Stimulated activated CD4-positive, alpha-beta T cell treated with anti-CD3 and anti-CD28 coated beads, Interleukin-4, amount 100 ng/mL, for 4 hours (primary cell): ENCODE measurements at places on chromosomes 12 and 14.

GRCh38 chr12:31702047-31702446, 26.8 kb downstream of the AMN1 start:
- no peak for DNase-seq

DNA sequence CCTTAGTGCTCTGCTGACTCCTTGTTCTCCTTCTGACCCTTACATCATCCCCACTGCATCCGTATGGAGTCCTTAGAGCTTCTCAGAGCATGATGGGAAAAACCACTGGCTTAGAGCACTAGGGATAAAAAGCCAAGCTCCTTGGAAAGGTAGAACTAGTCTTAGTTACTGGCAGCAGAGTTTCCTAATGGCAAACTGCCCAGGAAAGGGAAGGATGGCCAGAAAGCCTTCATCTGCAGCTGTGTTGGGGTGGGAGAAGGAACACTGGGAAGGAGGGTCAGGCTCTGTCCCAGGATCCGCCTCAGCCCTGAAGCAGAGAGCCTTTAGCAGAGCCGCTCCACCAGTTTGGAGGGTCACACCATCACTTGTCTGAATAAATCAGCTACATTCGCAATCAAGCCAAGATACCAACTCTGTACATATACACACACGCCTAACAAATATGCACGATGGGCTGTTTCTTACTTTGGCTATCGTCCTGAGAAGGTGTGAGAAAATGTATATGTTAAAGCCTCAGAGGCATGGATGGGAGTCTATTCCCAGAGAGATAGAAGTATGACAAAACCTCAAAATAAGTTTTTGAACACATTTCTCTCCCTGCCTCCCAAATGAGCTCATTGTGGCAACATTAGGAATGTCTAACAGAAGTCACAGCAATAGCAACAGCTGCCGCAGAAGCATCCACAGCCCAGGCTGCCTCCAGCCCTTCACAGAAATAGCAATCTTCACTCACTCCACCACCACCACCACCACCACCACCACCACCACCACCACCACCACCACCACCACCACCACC, 18.6 kb upstream of the GALNT8 start:
- DNase-seq, result no peak

- DNase-seq, result no peak
These were observed 9.8 kb upstream of the FERMT2 start for GRCh38 chr14:52960627-52961026.

- no peak for DNase-seq
These were observed 11.2 kb downstream of the RHOF start for GRCh38 chr12:121781998-121782979.

DNA sequence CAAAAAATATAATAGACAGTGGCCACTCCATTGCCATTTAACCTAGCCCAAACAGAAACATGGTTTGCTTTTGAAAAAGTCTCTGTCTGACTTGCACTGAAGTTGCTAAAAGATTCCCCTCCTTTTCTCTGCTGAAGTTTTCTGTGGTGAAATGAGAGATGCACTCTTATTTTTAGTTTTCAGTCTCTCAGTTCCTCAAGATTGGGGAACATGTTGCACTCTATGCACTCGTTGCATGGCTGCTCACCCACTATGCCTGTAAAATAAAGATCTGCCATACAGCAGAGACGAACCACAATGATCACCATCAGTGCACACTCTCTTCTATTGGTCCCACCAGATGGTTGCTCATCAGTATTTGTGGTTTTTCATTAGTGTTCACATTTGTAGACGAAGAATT, 13.1 kb upstream of the DAAM1 start:
- no peak for DNase-seq

DNA sequence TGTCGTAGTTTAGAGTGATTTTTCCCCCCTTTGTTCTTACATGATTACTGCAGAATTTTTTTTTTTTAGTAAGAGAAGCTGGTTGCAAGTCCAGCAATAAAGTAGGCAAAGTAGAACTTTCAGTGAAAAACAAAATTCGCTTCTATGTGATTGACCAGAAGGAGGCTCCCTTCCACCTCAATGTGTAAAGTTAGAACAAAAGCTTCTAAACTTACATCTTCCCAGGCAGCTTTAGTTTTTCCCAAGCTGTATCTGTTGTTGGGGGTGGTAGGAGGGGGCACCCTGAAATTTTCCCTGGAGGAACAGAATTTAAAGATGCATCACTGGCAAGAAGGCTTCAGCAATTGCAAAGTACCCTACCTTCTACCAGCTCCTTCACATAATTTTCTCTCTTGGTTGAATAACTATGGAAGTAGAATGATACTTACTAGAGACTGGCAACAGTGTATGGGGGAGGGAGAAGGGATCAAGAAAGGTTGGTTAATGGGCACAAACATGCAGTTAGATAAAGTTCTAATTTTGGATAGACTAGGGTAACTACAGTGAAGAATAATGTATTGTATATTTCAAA, 87.3 kb upstream of the E2F7 start:
- no peak for DNase-seq

DNA sequence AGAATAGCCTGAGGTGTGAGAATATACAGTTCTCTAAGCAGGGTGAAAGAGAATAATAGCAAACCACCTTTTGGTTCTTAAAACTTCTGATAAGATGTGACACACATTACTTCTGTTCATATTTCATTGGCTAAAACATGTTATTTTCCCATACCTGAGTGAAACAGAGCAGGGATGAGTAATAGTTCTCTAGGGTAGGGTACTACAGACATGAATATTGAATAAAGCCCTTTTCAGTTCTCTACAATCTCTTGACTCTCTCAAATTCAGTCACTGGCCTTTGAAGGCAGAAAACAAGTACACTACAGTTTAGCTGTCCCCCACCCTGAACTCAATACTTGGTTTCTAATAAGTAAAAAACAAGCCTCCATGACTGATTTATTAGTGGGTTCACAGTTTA, 454.1 kb upstream of the MDGA2 start:
- no peak for DNase-seq

- DNase-seq, result no peak
These were observed 7.2 kb downstream of the DMAC2L start for GRCh38 chr14:50319293-50319692.

- no peak for DNase-seq
These were observed 16.0 kb upstream of the EVL start for GRCh38 chr14:100049220-100049619.

- DNase-seq, result no peak
These were observed 2.6 kb downstream of the C12orf43 start for GRCh38 chr12:121013715-121014114.

DNA sequence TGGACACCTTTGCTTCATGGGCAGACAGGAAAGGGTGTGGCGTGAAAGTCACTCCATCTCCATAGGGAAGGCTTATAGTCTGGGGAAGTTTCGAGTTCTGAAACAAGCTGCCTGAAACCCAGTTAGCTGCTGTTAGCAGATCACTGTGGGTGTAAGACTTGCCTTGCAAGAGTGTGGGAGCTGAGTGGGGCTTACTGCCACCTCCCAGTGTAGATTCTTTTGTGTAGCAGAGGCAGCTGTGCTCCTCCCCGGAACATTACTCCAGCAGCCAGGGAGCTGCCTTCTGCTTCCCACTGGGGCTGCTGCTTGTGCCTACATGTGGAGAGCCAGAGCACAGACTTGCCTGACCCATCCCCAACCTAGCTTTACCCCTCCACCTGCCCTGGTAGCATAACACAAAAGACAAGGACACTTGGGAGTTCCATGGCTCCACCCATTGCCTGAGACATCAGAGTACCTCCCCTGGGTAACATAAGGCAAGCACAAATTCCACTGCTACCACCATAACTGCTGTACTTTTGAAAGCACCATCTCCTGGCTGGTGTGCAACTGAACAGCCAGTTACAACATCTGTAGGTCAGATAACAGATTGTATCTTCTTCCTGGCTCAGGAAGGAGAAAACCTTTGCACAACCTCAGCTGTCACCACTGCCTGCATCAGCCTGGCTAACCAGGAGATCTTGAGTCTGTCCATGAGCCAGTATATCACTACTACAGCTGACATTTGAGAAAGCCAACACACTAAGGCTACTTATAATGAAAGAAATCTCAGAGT, 69.5 kb downstream of the ADAMTS20 start:
- no peak for DNase-seq

DNA sequence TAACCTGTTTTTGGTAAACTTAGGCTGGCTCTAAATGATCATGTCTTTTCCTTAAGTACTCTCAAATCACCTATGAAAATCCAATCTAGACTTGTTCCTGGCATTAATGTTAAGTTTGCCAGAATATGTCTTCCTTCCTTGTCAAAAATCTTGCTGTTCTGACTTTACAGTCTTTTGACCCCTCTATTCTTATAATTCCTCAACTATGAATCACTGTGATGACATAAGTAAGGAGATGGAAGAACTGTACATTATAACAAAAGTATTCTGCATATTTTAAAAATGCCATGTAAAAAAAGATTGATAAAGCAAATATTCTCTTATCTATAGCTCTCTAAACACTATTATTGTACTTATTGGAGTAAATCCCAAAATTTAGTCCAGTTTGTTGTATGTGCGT, 51.4 kb upstream of the BAZ1A start:
- DNase-seq, result no peak

DNA sequence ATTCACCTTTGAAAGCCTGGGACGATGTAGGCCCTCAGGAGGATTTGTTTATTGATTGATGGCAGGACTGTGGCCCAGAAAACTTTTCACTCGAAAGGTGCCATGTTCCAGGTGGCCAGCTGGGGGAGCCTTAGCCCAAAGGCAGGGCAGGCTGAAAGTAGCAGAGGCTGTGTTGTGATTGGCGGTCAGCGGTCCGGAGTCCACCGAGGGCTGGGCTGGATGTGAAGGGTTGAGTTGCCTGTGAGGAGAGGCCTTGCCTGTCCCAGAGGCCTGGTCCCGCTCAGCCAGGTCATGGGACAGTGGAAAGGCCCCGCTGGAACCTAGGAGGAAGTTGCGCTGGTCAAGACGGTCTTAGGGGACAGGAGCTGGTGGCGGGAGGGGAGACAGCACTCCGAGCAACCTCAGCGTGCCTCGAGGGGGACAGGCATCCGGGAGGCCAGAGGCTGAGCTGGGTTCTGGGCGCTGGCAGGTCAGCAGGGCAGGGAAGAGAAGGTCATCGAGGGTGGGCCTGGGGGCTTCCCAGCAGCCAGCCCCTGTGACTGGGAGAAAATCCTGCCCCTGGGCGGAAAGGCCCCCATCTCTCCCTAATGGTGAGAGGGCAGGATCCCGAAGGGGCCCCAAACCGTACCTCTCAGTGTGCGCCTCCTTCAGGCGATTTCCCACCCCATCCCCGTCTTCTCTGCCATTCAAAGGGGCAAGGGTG, 26.3 kb downstream of the CMA1 start:
- peak; percentile 42 for DNase-seq

DNA sequence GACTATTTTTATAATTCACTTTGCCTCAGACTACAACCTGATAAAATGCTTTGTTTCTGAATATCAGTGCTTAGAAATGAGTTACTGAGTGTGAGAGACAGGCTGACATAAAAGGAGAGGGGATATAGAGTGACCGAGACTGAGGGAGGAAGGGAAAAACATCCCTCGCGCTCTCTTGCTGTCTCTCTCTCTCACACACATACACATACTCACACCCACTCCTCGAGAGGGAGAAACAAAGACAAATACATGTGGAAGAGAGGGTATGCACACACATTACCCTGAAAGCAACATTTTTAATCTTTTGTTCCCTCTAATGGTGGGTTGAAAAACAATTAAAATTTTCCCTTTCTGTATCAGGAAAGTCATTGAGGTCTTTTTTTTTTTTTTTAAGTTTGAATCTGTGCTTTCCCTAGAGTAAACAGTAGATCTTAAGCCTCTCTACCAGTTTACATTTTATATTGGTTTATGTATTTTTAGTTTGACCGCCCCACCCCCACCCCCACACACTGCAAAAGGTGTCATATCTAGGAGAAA, 45.3 kb downstream of the FRS2 start:
- DNase-seq, result no peak

- DNase-seq, result no peak
These were observed 209.1 kb downstream of the TTC7B start for GRCh38 chr14:90607141-90607540.

DNA sequence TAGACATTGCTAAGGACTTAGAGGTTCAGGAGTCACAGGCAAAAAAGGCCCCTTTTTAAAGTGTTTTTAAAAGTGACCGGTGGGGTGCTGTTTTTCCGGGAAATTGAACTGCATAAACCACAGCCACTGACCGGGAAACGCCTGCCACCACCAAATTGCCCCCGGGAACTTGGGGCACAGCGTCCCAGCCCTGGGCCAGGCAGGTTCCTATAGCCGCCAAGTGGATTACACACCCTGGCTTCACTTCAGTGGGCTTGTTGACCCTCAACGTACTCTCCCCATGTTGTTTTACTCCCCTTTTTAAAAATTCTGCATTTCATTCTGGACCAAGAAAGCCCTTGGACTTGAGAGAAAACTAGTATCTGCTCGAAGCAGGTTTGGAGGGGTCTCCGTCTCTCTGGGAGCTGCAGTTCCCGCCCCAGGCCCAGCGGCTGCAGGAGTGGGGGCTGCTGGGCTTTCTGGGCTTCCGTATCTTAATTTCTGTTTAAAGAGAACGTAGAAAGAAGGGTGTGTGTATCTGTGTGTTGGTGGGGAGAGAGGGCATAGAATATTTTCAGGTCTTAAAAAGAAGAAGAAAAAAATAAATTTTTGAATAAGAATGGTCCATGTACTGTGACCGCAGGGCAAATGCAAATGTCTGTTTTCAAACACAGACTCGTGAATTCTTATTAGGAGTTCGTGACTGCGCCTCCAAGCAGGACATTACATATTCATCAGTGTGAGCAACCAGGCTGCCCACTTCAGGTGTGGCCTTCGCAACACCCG, 82.9 kb downstream of the PAPOLA start:
- no peak for DNase-seq

GRCh38 chr12:53224897-53225634, 6.9 kb downstream of the RARG start:
- DNase-seq, result no peak

- DNase-seq, result no peak
These were observed 168.8 kb downstream of the SLC2A13 start for GRCh38 chr12:39937119-39937518.

- no peak for DNase-seq
These were observed 23.1 kb downstream of the IQSEC3 start for GRCh38 chr12:89653-90052.

DNA sequence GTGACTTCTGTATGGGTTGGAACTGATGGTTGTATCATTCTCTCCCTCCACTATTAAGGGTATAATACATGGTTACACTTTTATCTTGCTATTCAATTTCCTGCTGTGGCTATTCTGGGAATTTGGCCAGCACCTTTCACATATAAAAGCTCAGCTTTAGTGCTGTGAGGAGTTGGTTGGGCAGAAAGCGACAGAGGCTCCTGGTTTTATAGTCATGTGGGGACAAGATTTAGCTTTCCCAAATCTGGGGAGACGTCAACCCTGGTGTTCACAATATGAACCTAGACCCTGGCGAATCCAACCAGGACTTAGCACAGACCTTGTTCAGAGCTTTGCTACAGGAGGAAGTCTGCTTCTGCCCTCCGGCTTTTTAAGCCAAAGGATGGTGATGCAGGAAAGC, 36.5 kb downstream of the FOS start:
- no peak for DNase-seq

GRCh38 chr12:80986224-80986623, 48.5 kb upstream of the LIN7A start:
- no peak for DNase-seq

GRCh38 chr12:73867147-73867546, 670.5 kb upstream of the ATXN7L3B start:
- DNase-seq, result no peak

- DNase-seq, result no peak
These were observed 1373.7 kb downstream of the LRFN5 start for GRCh38 chr14:42980419-42980818.

GRCh38 chr12:122835750-122836026, 431 bp downstream of the HIP1R start:
- peak; percentile 29 for DNase-seq
